Occipital lobe (tissue), 3 donors: ENCODE measurements at places on chromosomes 7 and 10.

DNA sequence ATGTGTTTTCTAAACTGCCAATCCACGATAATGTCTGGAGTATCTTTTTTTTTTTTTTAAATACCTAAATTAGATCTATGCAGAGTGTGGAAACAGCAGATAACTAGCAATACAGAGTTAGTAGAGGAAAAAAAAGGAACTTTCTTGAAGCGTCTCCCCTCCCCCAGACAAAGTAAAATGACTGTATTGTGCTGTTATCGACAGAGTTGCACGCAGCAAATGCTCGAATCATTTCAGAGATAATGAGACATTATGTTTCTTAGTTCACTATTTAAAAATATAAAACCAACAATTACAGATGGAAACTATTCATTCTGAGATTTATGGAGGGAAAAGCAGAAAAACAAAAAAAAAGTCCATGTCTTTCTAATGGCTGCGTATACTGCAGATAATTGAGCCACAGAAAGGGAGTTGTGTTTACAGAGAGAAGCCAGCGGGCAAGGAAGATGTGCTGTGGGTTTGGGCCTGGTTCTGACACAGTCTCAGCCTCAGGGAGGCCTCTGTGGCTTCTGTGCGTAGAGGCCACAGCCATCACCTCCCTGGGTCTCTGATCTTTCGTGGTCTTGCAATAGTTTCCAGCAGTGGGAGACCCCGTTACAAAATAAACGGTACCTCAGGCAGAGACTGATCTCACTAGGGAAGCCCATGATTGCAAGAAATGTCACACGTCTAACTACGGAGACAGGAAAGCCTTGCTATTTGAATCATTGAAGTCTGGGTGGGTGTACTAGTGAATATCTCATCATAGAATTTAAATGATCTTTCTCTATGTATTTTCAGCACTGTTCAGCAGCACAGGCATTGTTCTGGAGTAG lies 19.1 kb upstream of the KLF6 start:
- no peak for DNase-seq

DNA sequence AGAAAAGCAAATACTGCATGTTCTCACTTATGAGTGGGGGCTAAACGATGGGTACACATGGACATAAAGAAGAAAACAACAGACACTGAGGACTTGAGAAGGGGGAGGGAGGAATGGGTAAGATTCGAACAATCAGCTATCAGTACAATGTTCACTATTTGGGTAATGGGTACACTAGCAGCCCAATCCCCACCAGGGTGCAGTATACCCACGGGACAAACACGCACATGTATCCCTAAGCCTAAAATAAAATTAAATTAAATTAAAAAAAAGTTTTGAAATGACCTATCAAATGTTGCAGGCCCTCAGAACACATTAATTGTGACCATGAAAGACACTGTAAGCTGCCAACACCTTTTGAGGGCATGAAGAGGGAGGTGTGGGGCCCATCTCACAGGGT lies 316.0 kb downstream of the WDR37 start:
- no peak for DNase-seq

GRCh38 chr7:38883706-38884105 lies 25.3 kb downstream of the VPS41 start:
- no peak for DNase-seq

- no peak for DNase-seq
Observed at GRCh38 chr7:26149391-26149977, 2.5 kb upstream of the NFE2L3 start.

GRCh38 chr7:27109466-27110185 lies 7.1 kb upstream of the HOXA2 start:
- DNase-seq, result no peak

GRCh38 chr7:154892459-154892858 lies 110.5 kb downstream of the PAXIP1 start:
- DNase-seq, result no peak
